Dermis lymphatic vessel endothelial cell (primary cell): ENCODE measurements at places on chromosomes 11 and 22. TPM values are rescaled to one million over a fixed set of nuclear protein-coding genes. Genes with fewer than 3 reads are reported as not detected.

MUC5AC gene
- total RNA-seq: not detected in 2 replicates

SCYL1 gene
- 36.6 and 44.3 TPM in 2 replicates for total RNA-seq

WBP2NL gene
- total RNA-seq: 0.11 TPM in 1 of 2 replicates, not detected in the other

DRG1 gene
- total RNA-seq: 64.0 and 71.9 TPM in 2 replicates

CFAP300 gene
- 0.11 TPM in 1 of 2 replicates, not detected in the other for total RNA-seq

ANO9 gene
- 0.69 and 0.76 TPM in 2 replicates for total RNA-seq

ZC3H7B gene
- 35.1 and 41.9 TPM in 2 replicates for total RNA-seq

OR8G1 gene
- not detected in 2 replicates for total RNA-seq

PAMR1 gene
- total RNA-seq: 0.17 and 1.4 TPM in 2 replicates

APOL6 gene
- total RNA-seq: 13.7 and 14.7 TPM in 2 replicates

HBB gene
- not detected in 2 replicates for total RNA-seq

OR52H1 gene
- 0.09 and 0.11 TPM in 2 replicates for total RNA-seq

OTOG gene
- not detected in 2 replicates for total RNA-seq

PKP3 gene
- total RNA-seq: 0.11 and 0.26 TPM in 2 replicates

RFPL3 gene
- total RNA-seq: not detected in 2 replicates

KRTAP5-11 gene
- not detected in 2 replicates for total RNA-seq

GAL3ST3 gene
- 0.09 and 0.11 TPM in 2 replicates for total RNA-seq

NCR3LG1 gene
- total RNA-seq: 0.26 and 0.43 TPM in 2 replicates

GGT5 gene
- total RNA-seq: 1.8 and 8.9 TPM in 2 replicates

C22orf23 gene
- 0.09 and 0.22 TPM in 2 replicates for total RNA-seq

TMEM86A gene
- total RNA-seq: 4.8 and 5.3 TPM in 2 replicates

TLCD5 gene
- total RNA-seq: 4.8 and 7.7 TPM in 2 replicates

KCNK4 gene
- total RNA-seq: not detected in 2 replicates

SLC22A9 gene
- total RNA-seq: not detected in 2 replicates
